GF-D8 (cell line): ENCODE measurements at places on chromosomes 11 and 22.
A peak's percentile ranks its signal among the peaks of the same experiment; 100 is the strongest.

DNA sequence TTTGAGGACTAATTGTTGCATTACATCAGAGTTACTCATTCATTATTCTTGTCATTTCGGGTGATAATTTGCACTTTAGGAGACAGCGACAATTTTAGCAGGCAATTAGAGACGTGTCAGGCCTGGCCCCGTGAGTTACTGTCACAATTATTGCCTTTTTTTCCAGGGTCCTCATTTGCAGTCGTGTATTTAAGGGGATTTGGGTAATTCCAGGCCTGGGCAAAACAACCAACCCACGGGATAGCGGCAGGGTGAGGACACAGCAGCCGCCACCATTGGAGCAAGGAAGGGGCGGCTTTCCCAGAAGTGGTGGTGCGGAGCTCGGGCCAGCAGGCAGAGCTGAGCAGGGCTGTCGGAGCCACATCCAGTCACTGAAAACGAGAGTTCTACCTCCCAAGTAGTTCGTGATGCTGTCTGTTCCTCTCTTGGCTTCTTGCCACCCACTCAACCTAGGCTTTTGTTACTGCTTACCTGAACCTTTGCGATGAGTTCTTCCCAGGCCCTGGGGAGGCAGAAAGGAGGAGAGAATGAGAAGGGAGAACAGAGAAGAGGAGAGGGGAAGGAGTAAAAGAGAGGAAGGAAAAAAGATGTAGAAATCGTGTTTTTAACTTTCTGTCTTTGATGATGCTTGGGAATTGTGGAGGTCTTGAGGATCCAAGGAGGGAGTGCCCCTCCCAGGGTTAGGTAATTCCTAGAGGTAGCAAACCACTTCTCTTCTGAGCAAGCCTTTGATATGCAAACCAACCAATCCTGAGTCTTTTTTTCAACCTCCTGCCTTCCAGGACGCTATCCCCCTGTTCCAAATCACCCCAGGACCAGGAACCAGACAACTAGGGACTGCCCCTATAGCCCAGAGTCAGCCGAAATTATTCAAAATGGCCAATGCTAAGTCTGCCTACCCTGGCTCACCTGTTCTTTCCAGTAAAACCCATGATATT lies 236.1 kb downstream of the MIAT start:
- no peak for DNase-seq

- DNase-seq: no peak
Measured at GRCh38 chr22:35054064-35054463, 11.9 kb upstream of the ISX start.

GRCh38 chr11:95325777-95326258 lies 94.8 kb upstream of the SESN3 start:
- DNase-seq: no peak

DNA sequence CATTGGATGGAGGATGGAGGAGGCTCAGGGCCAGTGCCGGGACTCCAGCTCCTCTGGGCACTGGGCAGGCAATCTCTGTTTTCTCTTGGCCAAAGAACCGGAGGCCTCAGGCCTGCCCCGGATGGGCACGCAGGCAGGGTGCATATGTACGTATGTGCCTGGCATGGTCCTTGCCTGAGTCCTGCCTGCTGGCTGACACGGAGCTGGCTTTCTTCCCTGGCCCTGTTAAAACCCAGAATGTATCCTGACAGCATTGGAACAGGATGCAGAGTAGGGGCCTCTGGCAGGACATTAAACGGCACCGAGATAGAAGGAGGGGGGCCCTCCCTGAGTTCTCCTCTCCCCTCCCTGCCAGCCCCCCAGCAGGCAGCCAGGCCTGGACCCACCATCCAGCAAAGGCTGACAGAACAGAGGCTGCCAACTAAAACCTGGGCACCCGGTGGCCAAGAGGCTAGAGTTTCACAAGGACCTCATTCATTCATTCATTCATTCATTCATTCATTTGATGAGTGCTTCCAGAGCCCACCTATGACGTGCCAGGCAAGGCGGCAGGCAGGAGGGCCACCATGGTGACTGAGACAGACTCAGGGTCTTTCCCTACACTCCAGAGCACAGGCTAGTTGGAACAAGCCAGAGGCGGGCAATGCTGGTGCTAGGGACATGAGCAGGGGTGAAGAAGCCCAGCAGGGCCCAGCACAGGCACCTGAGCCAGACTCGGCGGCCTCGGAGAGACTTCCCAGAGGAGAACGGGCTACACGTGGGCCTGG lies 28.8 kb downstream of the FLRT1 start:
- no peak for DNase-seq

- DNase-seq: no peak
Measured at GRCh38 chr11:126122863-126123262, 60.2 kb upstream of the CDON start.

DNA sequence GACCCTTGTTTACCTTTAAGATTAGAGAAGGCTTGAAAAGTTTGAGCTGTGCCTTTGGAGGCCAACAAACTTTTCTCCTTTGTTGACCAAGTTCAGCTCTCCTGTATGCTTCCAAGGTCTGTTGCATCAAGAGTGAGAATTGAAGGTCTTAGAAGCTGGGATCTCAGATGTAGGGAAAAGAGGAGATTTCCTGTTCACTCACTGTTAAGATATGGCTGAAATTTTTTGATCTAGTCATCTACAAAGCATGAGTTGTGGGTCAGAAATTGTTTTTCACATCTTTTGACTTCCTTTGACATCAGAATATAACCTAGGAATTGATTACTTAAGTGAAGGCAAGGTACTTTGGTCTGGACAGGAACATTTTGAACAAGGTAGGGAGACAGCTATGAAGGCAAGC lies 12.1 kb downstream of the OR51B4 start:
- DNase-seq: no peak

DNA sequence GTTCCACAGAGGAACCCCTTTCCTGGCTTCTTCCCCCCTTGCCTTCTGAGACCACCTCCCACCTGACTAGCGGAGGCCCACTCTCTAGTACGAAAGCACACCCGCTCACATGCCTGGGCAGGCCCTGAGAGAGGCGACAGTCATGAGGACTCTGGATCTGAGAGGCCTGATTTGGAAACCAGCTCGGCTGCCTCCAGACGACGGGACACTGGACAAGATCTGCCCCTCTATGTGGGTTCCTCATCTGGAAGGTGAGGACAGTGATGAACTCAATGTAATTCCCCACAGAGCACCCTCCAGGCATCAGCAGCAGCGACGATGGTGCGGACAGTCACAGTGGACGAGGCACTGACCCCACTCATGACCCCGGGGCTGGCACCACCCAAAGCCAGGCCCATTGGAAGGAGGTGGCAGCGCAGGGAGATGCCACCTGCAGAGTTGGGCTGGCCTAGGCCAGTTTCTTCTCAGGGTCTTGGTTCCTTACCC lies 7.5 kb downstream of the SULT4A1 start:
- DNase-seq: no peak

GRCh38 chr22:46089426-46090035 lies 60.8 kb upstream of the PPARA start:
- no peak for DNase-seq

- no peak for DNase-seq
Measured at GRCh38 chr11:119376197-119376847, 5.2 kb downstream of the USP2 start.

GRCh38 chr22:30866216-30866615 lies 102.4 kb downstream of the MORC2 start:
- DNase-seq: no peak

DNA sequence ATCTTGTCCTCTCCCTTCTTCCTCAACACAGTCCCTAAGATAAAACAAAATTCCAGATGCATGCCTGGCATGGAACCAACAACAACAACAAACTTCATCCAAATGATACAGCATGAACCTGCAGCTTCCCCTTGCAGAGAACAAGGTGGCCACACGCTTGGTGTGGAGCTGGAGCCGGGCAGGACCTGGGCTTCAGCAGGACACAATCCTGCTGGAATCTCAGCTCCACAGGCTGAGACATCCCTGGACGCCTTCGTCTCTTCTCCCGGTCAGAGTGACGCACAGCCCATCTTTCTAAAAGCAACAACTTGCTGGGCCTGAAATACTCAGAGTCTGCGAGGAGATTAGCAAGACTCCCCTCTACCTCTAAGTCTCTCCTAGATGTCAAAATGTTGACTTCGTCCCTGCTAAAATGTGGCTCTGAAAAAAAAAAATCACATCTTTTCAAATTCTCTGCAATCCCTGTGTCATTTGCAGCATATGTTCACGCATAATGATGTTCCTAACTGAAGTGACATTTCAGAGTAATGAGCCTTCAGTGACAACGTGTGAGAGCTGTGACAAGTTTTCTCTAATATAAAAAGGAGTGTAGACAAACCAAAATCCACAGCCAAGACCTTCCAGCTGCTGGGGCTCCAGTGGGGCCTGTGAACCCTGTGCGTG lies 1232.3 kb downstream of the TBC1D22A start:
- no peak for DNase-seq

GRCh38 chr11:123083623-123084029 lies 21.7 kb upstream of the HSPA8 start:
- no peak for DNase-seq

DNA sequence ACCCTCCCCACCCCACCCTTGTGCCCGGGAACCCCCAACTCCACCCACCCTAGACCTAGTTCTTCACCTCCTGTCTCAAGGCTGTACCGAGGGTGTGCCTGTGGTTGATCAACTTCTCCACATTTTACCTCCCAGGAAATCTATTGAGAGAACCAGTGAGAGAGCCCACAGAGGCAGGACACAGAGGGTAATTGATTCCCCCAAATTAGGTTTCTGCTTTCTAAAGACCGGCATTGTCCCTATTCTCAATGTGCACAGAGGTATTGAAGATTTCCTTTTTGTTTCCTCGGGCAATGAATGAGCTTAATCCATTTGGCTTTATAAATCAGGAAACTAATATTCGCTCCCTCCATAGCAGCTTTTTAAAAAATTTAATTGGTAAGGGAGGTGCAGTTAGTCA lies 6.0 kb upstream of the LMO1 start:
- DNase-seq: no peak

- DNase-seq: peak; percentile 74
Measured at GRCh38 chr11:117097014-117097388, 1.2 kb downstream of the SIK3 start.

GRCh38 chr11:18491924-18492323 lies 34.8 kb downstream of the TSG101 start:
- DNase-seq: no peak

DNA sequence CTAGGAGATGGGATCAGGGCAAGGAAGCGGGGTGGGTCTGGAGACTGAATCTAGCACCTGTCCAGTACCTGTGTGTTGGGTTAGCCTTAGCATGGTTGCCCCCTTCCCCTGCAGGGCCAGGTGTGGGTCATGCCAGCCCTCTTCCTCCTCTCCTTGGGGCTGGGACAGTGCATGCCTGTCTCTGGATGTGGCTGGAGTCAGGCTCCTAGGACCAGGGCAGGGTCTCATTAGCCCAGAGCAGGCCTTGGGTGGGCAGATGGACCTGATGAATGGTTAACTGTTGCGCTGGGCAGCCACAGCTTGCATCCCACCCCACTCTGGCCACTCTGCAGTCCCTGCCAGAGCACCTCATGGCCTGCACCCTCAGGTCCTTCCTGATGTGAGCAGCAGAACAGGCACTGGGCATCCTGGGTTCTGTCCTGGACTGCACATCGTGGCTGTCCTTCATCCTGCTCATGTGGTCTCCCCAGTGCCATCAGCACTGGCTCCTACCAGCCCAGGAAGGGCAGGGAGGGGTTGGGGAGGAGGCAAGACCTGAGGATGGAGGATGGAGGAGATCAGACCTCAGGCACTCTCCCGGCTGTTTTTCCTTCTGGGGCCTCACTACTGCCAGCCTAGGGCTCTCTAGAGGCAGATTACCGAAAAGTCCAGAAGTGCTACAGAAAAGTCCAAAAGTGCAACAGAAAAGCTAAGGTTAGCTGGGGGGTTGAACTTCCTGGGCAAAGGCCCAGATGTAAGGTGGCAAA lies 12.8 kb upstream of the CHRM1 start:
- DNase-seq: no peak

GRCh38 chr11:13781153-13781552 lies 112.7 kb downstream of the FAR1 start:
- no peak for DNase-seq

DNA sequence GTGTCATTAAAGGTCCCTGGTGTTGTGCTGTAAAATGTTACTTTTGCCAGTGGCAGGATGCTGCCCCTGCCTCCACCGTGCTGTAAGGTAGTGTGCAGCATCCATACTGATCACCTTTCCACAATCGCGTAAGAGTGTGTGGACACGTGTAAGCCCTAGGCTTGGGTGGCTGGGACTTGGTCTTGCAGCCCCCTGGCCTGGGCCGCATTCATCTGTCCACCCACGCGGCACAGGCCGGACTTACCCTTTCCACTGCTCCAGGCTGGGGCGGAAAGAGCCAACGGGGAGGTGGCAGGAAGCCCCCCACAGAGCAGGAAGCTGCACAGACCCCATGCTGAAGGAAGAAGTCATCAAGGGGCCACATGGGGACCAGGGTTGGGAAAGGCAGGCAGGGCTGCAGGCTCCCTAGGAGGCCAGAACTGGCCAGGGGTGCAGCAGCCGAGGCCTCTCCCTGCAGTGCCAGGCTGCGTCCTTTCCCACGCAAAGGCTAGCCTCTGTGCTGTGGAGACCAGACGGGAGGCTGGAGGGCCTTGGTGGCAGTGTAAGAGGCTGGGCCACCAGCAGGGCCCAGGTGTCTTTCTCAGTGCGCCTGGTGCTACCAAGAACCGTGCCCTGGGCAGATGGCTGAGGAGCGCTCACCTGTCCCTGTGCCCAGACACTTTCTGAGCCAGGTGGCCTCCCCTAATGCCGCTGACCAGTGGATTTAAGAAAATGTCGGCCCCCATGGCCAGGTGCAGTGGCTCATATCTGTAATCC lies 11.7 kb upstream of the TMEM191C start:
- DNase-seq: no peak

- no peak for DNase-seq
Measured at GRCh38 chr22:43080616-43081015, 8.6 kb downstream of the TTLL1 start.

- no peak for DNase-seq
Measured at GRCh38 chr11:9230296-9230695, 34.9 kb downstream of the DENND5A start.

DNA sequence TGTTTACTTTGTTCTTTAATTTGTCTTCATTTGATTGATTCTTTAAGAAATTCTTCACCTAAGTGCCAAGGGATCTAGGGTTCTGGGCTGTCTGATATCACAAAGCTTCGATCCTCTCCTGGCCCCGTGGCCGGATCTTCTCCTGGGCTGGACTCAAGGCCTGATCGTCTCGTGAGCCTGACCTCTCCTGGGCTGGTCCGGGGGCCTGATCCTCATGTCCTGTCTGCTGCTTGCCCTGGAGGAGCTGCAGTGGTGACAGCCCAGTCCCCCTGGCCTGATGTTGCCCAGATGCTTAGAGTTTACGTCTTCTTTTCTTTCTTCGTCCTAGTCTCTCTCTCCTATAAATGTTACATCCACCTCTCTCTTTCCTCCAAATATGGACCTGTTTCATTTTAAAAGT lies 3.3 kb downstream of the NADSYN1 start:
- DNase-seq: no peak
